Endodermal cell (in vitro differentiated cells): ENCODE measurements at places on chromosomes 1 and 21. TPM values are rescaled to one million over a fixed set of nuclear protein-coding genes. Genes with fewer than 3 reads are reported as not detected.
A peak's percentile ranks its signal among the peaks of the same experiment; 100 is the strongest.

DNA sequence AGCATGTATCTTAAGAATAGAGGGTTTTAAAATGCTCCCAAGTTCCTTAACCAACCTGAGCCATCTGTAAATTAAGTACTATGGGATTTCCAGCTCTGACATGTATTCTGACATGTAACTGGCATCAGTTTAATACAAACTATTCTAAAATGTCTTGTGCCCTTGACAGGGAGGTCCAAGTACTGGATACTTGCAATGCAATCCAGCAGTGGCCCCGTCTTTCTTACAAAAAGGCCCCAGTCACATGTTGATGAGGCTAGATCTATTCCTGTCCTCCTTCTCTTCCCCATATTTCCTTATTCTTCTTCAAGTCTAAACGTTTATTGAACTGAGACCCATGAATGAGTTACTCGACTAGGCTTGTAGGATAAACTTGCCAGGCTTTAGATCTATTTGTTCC is 46.4 kb downstream of the MRPL39 start:
- H3K4me3 ChIP-seq, result no peak overlapping the region
- H3K27me3 ChIP-seq, result peaks cover 27% of the 10 kb centered on the region
- no peaks in the 10 kb centered on the region for H3K36me3 ChIP-seq

DNA sequence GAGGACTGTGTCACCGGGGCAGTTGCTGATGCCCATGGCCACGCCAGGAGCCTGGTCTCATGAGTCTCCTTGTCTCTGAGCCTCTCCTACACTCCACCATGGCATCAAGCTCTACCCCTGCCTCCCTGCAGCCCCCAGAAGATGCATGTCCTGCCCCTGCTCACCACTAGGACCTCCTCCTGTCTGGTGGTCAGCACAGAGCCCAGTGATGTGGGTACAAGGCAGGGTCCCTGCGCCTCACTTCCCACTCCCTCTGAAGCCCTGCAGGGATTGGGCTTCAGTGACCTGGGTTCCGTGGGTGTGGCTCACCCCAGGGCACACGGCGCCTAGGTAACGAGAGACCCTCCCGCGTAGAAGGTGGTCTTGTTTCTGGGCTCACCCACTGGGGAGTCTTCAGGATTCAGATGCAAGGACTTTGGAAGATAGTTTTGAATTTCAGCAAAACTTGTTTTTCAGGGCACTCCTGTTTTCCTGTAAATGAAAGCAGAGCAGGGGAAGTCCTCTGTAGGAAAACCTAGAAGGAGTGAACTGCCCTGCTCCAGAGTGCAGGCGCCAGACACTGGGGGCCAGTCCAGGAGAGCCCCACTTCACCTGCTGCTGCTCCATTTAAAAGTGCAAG is 2.8 kb downstream of the COL18A1 start:
- peaks cover 37% of the 10 kb centered on the region for H3K36me3 ChIP-seq
- H3K27me3 ChIP-seq, result peaks cover 3% of the 10 kb centered on the region
- H3K4me3 ChIP-seq, result peak overlapping the region; percentile 95
- H3K4me1 ChIP-seq, result peaks cover 12% of the 10 kb centered on the region
- no peak overlapping the region for H3K27ac ChIP-seq

DNA sequence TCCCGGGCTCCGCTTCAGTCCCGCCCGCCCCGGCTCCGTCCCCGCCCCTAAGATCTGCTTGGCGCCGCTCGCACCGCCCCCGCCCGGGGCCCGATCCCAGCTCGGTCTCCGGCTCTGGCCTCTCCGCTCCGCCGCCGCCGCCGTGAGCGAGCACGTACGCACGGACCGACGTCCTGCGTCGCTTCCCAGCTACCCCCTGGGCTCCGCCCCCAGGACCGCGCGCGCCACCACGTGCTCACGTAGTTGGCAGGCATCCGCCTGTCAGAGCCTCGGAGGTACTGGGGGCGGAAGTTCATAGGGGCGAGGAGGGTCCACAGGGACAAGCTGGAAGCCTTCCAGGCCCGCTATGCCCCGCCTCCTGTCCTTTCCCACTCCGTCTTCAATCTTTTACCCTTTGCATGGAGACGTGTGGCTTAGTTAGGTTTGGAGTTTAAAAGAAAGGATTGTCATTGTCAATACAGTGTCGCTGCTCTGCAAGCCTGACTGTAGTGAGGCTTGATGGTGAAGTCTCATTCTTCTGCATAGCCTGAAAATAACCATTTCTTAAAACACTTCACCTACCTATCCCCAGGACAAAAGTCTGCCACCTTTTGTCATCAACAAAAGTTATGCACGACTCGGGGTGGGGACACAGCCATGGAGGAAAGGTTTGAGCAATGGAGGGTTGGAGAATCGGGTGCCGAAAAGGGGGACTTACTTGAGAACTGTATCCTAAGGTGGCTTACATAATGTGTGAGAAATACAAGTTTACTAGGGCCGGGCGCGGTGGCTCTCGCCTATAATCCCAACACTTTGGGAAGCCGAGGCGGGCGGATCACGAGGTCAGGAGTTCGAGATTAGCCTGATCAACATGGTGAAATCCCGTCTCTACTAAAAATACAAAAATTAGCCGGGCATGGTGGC is at the start of gene CLK2:
Gene CLK2 (minus strand): TSS at position 162 of the 903 bp plus-strand sequence. CDS start 2,527 bp downstream, outside the sequence.
- peaks cover 30% of the 10 kb centered on the region for H3K36me3 ChIP-seq
- peak; percentile 99 for DNase-seq
- H3K27ac ChIP-seq, result peak within 1 kb of the TSS; percentile 80
- peak within 1 kb of the TSS; percentile 91 for H3K4me3 ChIP-seq

- no peaks in the 10 kb centered on the region for H3K36me3 ChIP-seq
- no peaks in the 10 kb centered on the region for H3K27me3 ChIP-seq
- DNase-seq, result peak; percentile 56
- no peak overlapping the region for H3K4me3 ChIP-seq
- peak overlapping the region; percentile 24 for H3K27ac ChIP-seq
These were observed 31.1 kb upstream of the DISP3 start for GRCh38 chr1:11447903-11448302.

DNA sequence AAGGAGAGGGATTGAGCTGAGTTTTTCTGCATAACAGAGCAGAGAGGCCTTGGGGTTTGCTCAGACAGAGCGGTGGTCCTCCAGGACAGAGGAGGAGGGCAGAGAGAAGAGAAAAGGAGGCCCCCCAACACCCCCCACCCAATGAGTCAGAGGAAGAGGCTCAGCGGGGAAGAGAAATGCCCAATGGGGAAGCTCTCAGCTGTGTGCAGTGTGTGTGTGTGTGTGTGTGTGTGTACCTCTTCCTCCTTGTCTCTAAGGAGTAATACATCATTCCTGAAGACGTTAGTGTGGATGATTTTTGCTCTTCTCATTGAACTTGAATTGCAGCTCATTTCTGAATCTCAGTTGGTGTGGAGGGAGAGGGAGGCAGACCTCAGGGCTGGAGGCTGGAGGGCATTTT is 8.7 kb downstream of the TMPRSS3 start:
- no peaks in the 10 kb centered on the region for H3K27me3 ChIP-seq
- no peak for DNase-seq
- H3K36me3 ChIP-seq, result no peaks in the 10 kb centered on the region
- no peaks in the 10 kb centered on the region for H3K4me1 ChIP-seq
- no peak overlapping the region for H3K27ac ChIP-seq
- H3K4me3 ChIP-seq, result no peak overlapping the region

DNA sequence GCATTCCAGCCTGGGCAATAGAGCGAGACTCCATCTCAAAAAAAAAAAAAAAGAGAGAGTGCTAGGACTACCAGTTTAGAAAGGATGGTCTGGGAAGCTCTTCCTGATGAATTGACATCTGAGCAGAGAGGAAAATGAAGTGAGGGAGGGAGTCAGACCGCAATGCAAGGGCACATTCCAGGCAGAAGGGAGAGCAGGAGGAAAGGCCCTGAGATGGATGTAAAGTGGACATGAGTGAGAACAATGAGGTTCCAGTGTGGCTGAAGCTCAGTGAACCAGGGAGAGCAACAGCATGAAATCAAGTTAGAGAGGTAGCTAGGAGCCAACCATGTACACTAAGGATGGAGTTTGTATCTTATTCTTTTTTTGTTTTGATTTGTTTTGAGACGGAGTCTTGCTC is 55.9 kb upstream of the SPOCD1 start:
- no peak overlapping the region for H3K27ac ChIP-seq
- no peaks in the 10 kb centered on the region for H3K4me1 ChIP-seq
- no peaks in the 10 kb centered on the region for H3K36me3 ChIP-seq

GRCh38 chr1:200128944-200129879 is 101.7 kb downstream of the NR5A2 start:
- peaks cover 5% of the 10 kb centered on the region for H3K4me1 ChIP-seq
- DNase-seq, result peak; percentile 67
- no peaks in the 10 kb centered on the region for H3K27me3 ChIP-seq

- no peaks in the 10 kb centered on the region for H3K4me1 ChIP-seq
- H3K27me3 ChIP-seq, result no peaks in the 10 kb centered on the region
- H3K27ac ChIP-seq, result no peak overlapping the region
- H3K36me3 ChIP-seq, result no peaks in the 10 kb centered on the region
These were observed 30.5 kb downstream of the TBCE start for GRCh38 chr1:235397733-235398132.

DNA sequence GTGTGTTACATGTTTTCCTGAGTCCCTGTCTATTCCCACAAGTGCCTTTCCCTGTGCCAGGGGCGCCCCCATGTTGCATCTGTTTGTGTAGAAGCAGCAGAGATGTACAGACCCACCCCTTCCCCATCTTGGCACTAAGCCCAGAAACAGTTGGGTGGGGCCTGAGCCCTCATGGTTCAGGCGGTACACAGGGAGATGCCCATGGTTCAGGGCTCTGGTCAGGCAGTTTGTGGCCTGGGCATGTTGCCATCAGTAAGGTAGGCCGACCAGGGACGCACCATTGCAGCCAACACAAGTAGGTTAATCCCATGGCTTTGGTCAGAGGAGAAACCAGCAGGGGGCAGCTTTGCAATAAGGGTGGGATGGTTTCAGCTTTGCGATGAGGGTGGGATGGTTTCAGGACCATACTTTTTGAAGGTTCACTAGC is 914 bp upstream of the ADGRB2 start:
- no peaks in the 10 kb centered on the region for H3K36me3 ChIP-seq
- peaks cover 21% of the 10 kb centered on the region for H3K4me1 ChIP-seq
- peak; percentile 80 for DNase-seq
- H3K27ac ChIP-seq, result no peak overlapping the region
- peaks cover 14% of the 10 kb centered on the region for H3K27me3 ChIP-seq

GRCh38 chr1:101371259-101371658 is 134.4 kb downstream of the S1PR1 start:
- H3K4me3 ChIP-seq, result no peak overlapping the region
- H3K27ac ChIP-seq, result no peak overlapping the region
- no peaks in the 10 kb centered on the region for H3K4me1 ChIP-seq
- no peaks in the 10 kb centered on the region for H3K36me3 ChIP-seq

GRCh38 chr1:199780948-199781670 is 246.4 kb upstream of the NR5A2 start:
- H3K27ac ChIP-seq, result no peak overlapping the region
- H3K36me3 ChIP-seq, result no peaks in the 10 kb centered on the region
- no peaks in the 10 kb centered on the region for H3K4me1 ChIP-seq
- H3K4me3 ChIP-seq, result no peak overlapping the region

DNA sequence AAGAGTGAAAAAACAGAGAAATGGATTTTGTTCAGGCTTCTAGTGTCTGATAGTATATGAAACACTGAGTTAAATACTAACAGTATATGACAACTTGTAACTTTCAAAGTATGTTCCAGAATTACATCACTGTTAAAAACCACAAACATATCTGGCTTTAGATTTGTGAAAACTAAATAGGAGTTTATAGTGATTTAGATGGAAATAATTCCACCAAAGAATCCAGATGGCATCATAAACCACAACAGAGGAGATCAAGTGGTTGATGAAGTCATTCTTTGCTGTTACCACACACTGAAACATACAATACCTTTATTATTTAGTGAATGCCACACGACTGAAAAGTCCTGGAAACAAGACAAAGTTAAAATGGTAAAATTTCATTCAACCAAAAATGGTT is 37.2 kb downstream of the ALG14 start:
- no peak overlapping the region for H3K27ac ChIP-seq
- no peaks in the 10 kb centered on the region for H3K36me3 ChIP-seq
- H3K4me1 ChIP-seq, result no peaks in the 10 kb centered on the region
- no peak for DNase-seq
- H3K4me3 ChIP-seq, result no peak overlapping the region

DNA sequence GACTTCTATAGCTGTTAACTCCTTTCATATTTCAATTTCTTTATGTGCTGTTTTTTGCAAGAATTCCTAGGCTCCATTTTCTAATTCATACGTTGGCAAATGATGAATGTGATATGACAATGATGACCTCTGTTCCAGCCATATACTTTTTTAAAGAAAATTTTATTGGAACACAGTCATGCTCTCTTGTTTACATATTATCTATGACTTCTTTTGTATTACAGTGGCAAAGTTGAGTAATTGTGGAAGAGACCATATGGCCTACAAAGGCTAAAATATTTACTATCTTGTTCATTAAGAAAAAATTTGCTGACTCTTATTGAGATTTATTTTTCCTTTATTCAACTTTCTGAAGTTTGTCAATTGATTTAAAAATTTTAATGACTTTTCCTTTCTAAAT is 7.1 kb downstream of the IFI44L start:
- no peaks in the 10 kb centered on the region for H3K36me3 ChIP-seq
- H3K4me3 ChIP-seq, result no peak overlapping the region
- H3K4me1 ChIP-seq, result no peaks in the 10 kb centered on the region
- H3K27ac ChIP-seq, result no peak overlapping the region
- no peaks in the 10 kb centered on the region for H3K27me3 ChIP-seq

DNA sequence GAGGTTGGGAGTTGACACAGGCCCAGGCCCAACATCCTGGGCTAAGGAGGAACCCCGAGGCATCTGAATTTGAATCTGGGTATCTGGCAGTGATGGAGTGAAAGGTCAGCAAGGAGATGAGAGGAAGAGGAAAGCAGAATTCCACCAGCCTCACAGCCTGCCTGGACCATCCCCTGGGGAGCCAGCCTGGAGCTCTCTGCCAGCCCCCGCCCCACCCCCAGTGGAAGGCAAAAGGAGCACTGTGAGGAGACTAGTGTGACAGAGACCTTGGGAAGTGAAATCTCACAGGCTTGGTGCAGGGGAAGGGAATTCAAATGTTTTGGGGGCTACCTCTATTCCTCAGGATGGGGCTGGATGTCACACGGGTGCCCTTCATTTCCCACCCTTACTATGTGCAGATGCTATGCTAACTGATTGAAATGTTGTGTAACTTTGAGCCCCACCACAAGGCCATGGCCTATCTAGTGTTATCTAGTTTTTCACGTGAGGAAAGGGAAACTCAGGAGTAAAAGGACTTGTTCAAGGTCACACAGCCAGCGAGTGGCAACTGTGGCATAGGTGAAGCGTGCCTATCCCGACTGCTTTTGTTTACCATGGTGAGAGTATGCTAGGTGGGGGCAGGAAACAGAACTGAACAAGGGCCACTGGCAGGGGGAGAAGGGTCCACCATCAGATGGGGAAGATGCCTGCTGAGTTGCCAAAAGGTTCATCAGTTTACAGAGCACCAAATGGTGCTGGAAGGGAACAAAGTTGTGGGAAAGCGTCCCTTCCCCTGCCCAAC is 29.8 kb downstream of the AHDC1 start:
- peaks cover 47% of the 10 kb centered on the region for H3K4me1 ChIP-seq
- H3K4me3 ChIP-seq, result peak overlapping the region; percentile 63
- no peaks in the 10 kb centered on the region for H3K36me3 ChIP-seq
- DNase-seq, result no peak

The PRPF38B gene
- 29.1 to 45.0 TPM (median 44.0 TPM) in 3 replicates for total RNA-seq

The HLCS gene
- 18.6 and 25.0 TPM in 2 replicates for total RNA-seq

The CASP9 gene
- total RNA-seq, result 16.0 and 16.1 TPM in 2 replicates

The SLC45A3 gene
- total RNA-seq, result 7.3 and 7.9 TPM in 2 replicates

The KISS1 gene
- not detected in 3 replicates for total RNA-seq

The USP1 gene
- total RNA-seq, result 24.6 to 55.8 TPM (median 53.7 TPM) in 3 replicates
